ENCODE measurements at places on chromosomes 16 and 17.

DNA sequence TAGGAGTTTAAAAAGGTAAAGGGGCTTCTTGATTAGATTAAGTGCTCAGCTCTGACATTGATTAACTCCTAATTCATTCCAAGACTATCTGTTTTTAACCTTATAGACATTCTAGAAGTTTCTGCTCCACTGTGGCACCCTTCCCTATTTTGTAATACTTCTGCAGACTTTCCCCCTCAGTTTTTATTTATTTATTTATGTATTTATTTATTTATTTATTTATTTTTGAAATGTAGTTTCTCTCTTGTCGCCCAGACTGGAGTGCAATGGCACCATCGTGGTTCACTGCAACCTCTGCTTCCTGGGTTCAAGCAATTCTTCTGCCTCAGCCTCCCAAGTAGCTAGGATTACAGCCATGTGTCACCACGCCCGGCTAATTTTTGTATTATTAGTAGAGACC lies 185.8 kb downstream of the PHKB start:
- DNase-seq = no peak

DNA sequence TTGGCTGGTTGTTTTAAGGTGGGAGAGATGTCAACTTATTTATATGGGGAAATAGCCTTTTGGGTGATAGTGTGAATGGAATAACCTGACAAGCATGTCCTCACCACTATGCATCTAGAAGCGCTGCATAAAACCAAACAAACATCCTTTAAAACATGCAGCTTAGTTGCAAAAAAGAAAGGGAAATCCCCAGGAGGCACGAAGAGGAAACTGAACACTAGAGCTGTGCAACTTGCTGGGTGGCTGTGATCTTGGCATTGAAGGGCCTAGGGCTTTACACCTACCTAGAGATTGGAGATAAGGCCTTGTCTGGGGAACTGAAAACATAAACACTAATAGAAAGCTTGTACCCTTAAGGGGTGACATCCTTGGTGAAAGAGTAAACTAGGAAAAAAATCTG lies 7.3 kb downstream of the C16orf54 start:
- DNase-seq = peak; percentile 38

DNA sequence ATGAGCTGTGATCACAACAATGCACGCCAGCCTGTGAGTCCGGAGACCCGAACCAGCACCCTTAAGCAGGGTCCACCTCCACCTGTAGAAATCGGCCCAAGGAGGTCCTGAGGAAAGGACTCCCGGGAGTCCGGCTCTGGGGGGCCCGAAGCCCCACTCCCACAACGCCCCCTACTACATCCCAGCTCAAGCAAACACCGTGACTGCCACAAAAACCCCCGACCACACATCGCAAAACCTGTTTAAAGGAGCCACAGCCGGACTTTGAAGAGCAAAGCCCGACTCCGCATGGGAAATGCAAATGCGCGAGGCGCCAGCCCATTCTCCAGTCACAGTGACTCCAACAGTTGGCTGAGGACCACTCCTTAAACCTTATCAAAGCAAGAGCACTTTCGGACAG lies 682.4 kb downstream of the KCNJ18 start:
- DNase-seq = no peak

DNA sequence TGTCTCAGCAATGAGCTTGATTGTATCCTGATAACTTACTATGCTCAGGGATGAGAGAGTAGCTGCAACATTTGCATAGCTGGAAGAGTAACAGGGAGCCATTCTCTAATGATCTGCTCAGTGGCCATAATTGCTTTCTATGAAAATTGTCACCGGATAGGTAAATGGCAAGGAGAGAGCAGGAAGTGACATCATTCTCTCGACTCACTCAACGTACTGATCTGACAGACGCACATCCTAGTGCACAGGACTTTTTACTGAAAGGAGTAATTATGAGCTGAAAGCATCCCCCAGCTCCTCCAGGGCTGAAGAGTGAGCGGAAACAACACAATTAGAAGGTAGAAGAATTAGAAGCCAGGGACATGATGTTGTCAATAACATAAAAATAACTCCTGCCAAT lies 71.8 kb downstream of the IRX5 start:
- DNase-seq = no peak

DNA sequence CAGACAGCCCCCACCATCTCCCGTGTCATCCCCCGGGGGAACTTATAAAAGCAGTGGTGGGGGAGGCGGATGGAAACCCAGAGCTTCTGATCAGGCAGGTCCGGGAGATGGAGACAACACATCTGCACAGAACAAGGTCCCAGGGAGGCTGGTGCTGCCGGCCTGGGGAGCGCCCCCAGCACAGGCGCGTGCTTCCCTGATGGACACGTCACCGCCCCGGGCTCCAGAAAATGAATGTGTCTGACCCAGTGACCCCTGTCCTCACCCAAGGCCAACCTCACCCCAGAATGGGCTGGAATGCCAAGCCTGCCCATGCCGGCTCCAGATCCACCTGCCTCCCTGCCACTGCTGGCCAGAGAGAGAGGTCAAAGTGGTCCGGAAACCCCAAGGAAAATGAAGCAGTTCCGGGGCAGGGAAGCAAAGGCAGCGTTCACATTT lies 12.5 kb downstream of the SLC7A5 start:
- peak; percentile 63 for DNase-seq

DNA sequence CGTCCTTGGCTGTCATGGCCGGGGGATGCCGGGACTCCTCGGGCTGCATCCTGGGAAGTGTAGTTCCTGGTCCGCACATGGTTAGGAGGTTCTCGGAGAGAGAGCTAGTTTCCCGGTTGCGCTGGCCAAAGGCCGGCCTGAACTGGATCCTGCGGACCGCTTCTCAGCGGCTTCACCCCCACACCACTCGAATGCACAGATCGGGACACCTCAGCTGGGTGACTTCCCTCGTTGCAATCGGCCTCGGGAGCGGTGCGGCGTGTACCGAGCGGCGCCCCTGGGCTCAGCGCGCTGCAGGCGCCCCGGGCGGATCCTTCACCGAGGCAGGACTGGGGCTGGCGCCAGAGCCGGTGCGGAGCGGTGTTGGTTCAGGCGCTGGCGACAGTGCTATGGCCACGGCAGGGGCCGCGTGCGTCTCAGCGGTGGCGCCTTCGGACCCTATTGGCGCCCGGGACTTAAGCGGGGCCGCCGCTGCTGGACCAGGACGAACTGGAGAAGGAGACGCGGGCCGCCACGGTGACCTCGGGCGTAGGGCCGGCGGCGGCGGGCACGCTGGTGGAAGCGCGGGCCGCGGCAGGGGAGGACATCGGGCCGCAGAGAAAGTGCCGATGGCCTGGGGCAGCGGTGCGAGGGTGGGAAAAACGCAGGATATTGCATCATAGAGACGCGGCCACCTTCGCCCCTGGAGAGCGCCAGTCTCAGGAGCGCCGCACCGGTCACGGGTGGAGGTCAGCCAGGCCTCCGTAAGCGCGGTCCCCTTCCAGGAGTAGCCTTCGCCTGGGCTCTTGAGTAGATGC lies 11.4 kb downstream of the ZNF629 start:
- peak; percentile 89 for DNase-seq

GRCh38 chr17:17569691-17570090 lies 21.8 kb downstream of the PEMT start:
- DNase-seq = no peak

DNA sequence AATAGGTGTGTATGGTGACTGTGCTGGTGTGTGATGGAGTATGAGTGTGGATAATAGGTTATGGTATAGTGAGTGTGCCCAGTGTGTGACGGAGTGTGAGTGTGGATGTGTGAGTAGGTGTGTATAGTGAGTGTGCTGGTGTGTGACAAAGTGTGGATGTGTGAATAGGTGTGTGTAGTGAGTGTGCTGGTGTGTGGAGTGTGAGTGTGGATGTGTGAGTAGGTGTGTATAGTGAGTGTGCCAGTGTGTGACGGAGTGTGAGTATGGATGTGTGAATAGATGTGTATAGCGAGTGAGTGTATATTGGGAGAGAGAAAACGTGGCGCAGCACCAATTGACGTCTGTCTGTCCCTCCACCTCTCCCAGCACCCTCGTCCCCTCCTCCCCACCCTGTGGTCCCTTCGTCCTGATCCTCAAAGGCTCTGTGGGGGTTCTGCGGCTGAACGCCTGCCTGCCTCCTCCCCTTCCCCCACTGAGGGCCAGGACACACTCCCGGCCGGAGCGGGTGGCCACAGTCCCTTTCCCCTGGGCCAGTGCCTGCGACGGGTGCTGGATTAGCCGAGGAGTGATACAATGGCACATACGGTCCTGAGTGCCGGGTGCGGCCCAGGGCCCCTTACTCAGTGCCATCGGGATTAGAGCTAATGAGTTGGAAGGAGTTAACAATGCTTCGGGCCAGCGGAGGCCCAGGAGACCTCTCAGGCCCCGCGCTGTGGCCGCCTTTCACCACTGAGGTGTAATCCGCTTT lies 160.0 kb downstream of the MRM1 start:
- DNase-seq = no peak
